Cardiac ventricle fibroblast (primary cell): ENCODE measurements at places on chromosomes 6 and 20. TPM values are rescaled to one million over a fixed set of nuclear protein-coding genes. Genes with fewer than 3 reads are reported as not detected.

The KCNK5 gene
- not detected in 2 replicates for total RNA-seq

The HTR1E gene
- not detected in 2 replicates for total RNA-seq

The MTRF1L gene
- 10.3 and 13.4 TPM in 2 replicates for total RNA-seq

The MACROD2 gene
- not detected in 2 replicates for total RNA-seq

The OR2H1 gene
- not detected in 2 replicates for total RNA-seq

The SMLR1 gene
- not detected in 2 replicates for total RNA-seq

The HLA-DRB5 gene
- total RNA-seq, result not detected in 2 replicates

The TCF15 gene
- total RNA-seq, result not detected in 2 replicates

The ALDH8A1 gene
- total RNA-seq, result 0.59 TPM in 1 of 2 replicates, not detected in the other

The FAM217B gene
- total RNA-seq, result 4.1 and 8.7 TPM in 2 replicates

The COX4I2 gene
- total RNA-seq, result not detected in 2 replicates

The SENP6 gene
- total RNA-seq, result 44.1 and 47.1 TPM in 2 replicates

The PTPRK gene
- 21.7 and 21.8 TPM in 2 replicates for total RNA-seq

The RBBP9 gene
- total RNA-seq, result 11.1 and 15.2 TPM in 2 replicates

The PTK6 gene
- 0.15 TPM in 1 of 2 replicates, not detected in the other for total RNA-seq

The LY6G6C gene
- total RNA-seq, result not detected in 2 replicates

The MYB gene
- not detected in 2 replicates for total RNA-seq

The GPR6 gene
- total RNA-seq, result not detected in 2 replicates

The HLA-DQB2 gene
- not detected in 2 replicates for total RNA-seq

The PKIB gene
- 0.29 TPM in 1 of 2 replicates, not detected in the other for total RNA-seq

The INSM1 gene
- total RNA-seq, result not detected in 2 replicates

The ATAT1 gene
- total RNA-seq, result 0.69 and 3.3 TPM in 2 replicates

The VIP gene
- total RNA-seq, result not detected in 2 replicates

The FAM83B gene
- not detected in 2 replicates for total RNA-seq

The TRIM15 gene
- total RNA-seq, result not detected in 2 replicates

The ISM1 gene
- not detected in 2 replicates for total RNA-seq

The SLC22A23 gene
- total RNA-seq, result 11.0 and 11.8 TPM in 2 replicates

The BCAS1 gene
- total RNA-seq, result 0.06 TPM in 1 of 2 replicates, not detected in the other

The DCDC2 gene
- not detected in 2 replicates for total RNA-seq
